Ovary (tissue), 10 donors: ENCODE measurements at places on chromosomes 2 and 18. TPM values are rescaled to one million over a fixed set of nuclear protein-coding genes. Genes with fewer than 3 reads are reported as not detected.
A peak's percentile ranks its signal among the peaks of the same experiment; 100 is the strongest.

DNA sequence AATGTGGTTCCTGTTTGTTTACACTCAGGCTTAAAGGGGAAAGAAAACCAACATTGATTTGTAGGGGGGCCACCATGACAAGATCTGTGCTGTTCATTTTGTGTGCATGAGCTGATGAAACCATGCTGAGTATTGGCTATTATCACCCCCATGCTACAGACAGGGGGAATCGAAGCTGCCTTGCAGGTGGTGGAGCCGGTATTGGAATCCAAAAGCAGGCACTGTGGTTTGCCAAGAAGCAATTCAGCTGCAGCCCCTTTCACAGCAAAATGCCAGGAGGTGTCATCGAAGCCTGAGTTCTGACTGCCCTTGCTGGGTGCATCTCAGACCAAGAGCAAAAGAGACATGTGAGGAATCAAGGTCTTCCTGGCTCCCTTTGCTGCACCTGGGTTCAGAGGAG, 221.9 kb downstream of the UXS1 start:
- no peak overlapping the region for H3K27ac ChIP-seq
- H3K36me3 ChIP-seq = no peaks in the 10 kb centered on the region
- no peak for DNase-seq

- H3K4me3 ChIP-seq = no peak overlapping the region
- H3K27ac ChIP-seq = no peak overlapping the region
- H3K4me1 ChIP-seq = no peaks in the 10 kb centered on the region
- no peaks in the 10 kb centered on the region for H3K27me3 ChIP-seq
- no peaks in the 10 kb centered on the region for H3K36me3 ChIP-seq
These were observed 54.9 kb downstream of the DSC3 start for GRCh38 chr18:30987467-30988241.

DNA sequence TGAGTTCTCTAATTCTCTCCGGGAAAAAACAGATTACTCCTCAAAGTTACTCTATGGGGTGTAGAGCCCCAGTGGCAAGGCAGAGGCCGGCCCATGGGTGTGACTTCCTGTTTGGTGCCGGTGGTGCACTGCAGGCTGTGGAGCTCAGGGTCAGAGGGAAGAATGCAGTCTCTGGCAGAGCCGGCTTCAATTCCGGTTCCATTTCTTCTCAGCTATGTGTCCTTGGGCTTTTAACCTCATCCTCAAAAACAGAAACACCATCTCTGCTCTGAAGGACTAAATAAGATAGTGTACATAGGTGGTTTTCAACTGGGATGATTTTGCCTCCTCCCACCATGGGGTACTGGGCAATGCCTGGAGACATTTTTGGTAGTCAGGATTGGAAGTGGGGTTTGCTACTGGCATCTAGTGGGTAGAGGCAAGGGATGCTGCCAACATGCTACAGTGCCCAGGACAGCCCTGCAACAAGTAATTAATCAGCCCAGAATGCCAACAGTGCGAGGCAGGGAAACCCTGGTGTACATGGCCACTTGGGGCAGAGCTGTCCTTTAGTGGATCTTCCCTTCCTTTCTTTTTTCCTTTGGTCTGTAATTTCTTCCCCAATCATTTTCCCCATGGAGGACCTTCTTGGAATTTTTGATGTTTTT, 81.2 kb downstream of the INSIG2 start:
- no peaks in the 10 kb centered on the region for H3K36me3 ChIP-seq
- H3K4me3 ChIP-seq = no peak overlapping the region
- peaks cover 5% of the 10 kb centered on the region for H3K4me1 ChIP-seq
- peak overlapping the region; percentile 37 for H3K27ac ChIP-seq

DNA sequence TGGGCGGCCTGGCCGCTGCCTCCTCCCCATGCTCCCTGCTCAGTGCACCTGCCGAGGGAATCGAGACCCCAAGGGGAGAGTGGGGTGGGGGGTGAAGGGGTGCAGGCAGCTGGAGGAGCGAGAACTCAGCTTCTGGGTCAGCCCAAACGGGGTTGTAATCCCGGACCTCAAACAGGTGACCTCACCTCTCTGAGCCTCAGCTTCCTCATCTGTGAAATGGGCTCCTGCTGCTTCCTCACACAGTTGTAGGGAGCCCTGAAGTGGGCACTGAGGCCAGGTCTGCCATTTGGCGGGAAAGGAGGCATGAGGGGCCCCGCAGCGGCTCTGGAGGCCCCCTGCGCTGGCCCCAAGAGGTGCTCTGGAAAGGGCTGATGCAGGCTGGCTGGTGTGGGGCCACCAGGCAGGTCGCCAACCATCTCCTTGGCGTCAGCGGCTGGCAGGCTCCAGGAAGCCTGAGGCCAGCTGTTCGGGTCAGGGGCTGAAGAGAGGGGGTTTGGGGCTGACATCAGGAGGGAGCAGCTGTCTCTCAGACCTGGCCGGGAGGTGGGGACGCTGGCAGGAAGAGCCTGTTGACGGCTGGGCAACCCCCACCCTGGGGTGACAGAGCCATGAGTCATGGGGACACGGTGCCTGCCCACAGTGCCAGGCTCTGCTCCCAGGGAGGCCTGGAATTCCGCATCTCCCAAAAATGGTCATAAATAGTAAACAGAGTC, 4.9 kb downstream of the KLHL30 start:
- no peaks in the 10 kb centered on the region for H3K36me3 ChIP-seq
- no peak overlapping the region for H3K4me3 ChIP-seq
- no peaks in the 10 kb centered on the region for H3K27me3 ChIP-seq
- H3K4me1 ChIP-seq = no peaks in the 10 kb centered on the region
- no peak overlapping the region for H3K27ac ChIP-seq

Gene COL3A1
- 264 TPM for total RNA-seq

Gene RGPD6
- total RNA-seq = 36.9 TPM

Gene ANKRD30B
- 0.11 TPM for total RNA-seq

Gene C2orf78
- total RNA-seq = not detected

Gene STK39
- 10.6 TPM for total RNA-seq
